ENCODE measurements at places on chromosomes 7 and 10. TPM values are rescaled to one million over a fixed set of nuclear protein-coding genes. Genes with fewer than 3 reads are reported as not detected.

Gene CAV2
- not detected for total RNA-seq

Gene GIMAP1
- total RNA-seq, result 5.5 TPM

Gene NUDT13
- 1.3 TPM for total RNA-seq

Gene LCOR
- 33.3 TPM for total RNA-seq

GRCh38 chr10:64973391-64973790 is 1452.2 kb downstream of the REEP3 start:
- DNase-seq, result no peak
- no peaks in the 10 kb centered on the region for H3K36me3 ChIP-seq
- no peak overlapping the region for H3K4me3 ChIP-seq
- H3K27ac ChIP-seq, result no peak overlapping the region

- DNase-seq, result no peak
- H3K4me1 ChIP-seq, result no peaks in the 10 kb centered on the region
- H3K27ac ChIP-seq, result no peak overlapping the region
- no peaks in the 10 kb centered on the region for H3K36me3 ChIP-seq
Measured at GRCh38 chr7:36507475-36508440, 118.1 kb downstream of the ANLN start.

GRCh38 chr7:32892521-32893206 is 1.1 kb upstream of the KBTBD2 start:
- peak overlapping the region; percentile 97 for H3K4me3 ChIP-seq
- DNase-seq, result peak; percentile 37
- peaks cover 6% of the 10 kb centered on the region for H3K36me3 ChIP-seq
- H3K4me1 ChIP-seq, result peaks cover 47% of the 10 kb centered on the region
- H3K27ac ChIP-seq, result peak overlapping the region; percentile 99

- no peaks in the 10 kb centered on the region for H3K27me3 ChIP-seq
- no peak overlapping the region for H3K4me3 ChIP-seq
- no peaks in the 10 kb centered on the region for H3K4me1 ChIP-seq
- no peak overlapping the region for H3K27ac ChIP-seq
- no peak for DNase-seq
- H3K36me3 ChIP-seq, result no peaks in the 10 kb centered on the region
Measured at GRCh38 chr10:103042908-103043307, 124.8 kb downstream of the CNNM2 start.

GRCh38 chr10:63213489-63213888 is 80.4 kb downstream of the NRBF2 start:
- H3K27ac ChIP-seq, result no peak overlapping the region
- no peak overlapping the region for H3K4me3 ChIP-seq
- H3K4me1 ChIP-seq, result peaks cover 36% of the 10 kb centered on the region

DNA sequence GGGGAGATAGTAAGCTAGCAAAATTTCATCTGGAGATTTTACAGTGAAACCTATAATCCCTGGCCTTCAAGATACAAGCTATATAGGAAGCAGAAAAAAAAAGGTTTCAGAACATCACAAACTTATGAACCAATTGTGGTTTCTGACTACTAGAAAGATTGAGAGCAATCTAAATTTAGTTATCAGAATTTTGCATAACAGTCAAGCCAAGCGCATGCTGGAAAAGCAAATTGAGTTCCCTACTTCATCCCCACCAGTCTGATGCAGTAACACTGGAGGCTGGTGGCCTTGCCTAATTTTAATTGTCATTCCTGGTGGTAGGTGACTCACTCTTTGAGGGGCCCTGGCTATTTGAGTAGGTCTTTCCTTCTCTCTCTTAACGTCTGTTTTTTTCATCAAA is 46.3 kb upstream of the ELMO1 start:
- H3K27ac ChIP-seq, result no peak overlapping the region
- no peaks in the 10 kb centered on the region for H3K27me3 ChIP-seq
- DNase-seq, result no peak
- H3K36me3 ChIP-seq, result no peaks in the 10 kb centered on the region
- no peak overlapping the region for H3K4me3 ChIP-seq

DNA sequence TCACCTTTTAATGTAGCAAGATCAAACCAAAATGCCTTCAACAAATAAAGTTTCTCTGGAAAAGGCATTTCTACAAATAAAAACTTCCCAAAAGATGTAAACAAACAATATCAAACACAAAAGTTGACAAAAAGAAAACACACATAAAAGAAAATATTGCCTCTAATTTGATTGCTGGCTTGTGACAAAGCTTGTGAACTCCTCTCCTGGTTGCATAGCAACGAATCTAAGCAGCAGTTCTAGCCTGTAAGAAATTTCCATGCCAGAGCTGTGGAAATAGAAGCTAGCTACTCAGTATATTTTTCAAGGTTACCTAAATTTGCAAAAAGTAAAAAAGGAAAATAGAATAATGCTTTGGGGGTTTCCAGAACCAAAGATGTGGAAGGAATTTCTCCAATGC is 173.9 kb upstream of the CDK1 start:
- H3K27ac ChIP-seq, result no peak overlapping the region
- H3K36me3 ChIP-seq, result no peaks in the 10 kb centered on the region
- H3K27me3 ChIP-seq, result no peaks in the 10 kb centered on the region
- H3K4me3 ChIP-seq, result no peak overlapping the region
- H3K4me1 ChIP-seq, result peaks cover 21% of the 10 kb centered on the region
- DNase-seq, result no peak

- DNase-seq, result no peak
- H3K4me3 ChIP-seq, result peak overlapping the region; percentile 61
- H3K27me3 ChIP-seq, result no peaks in the 10 kb centered on the region
Measured at GRCh38 chr10:128050936-128051335, 75.3 kb downstream of the MKI67 start.

DNA sequence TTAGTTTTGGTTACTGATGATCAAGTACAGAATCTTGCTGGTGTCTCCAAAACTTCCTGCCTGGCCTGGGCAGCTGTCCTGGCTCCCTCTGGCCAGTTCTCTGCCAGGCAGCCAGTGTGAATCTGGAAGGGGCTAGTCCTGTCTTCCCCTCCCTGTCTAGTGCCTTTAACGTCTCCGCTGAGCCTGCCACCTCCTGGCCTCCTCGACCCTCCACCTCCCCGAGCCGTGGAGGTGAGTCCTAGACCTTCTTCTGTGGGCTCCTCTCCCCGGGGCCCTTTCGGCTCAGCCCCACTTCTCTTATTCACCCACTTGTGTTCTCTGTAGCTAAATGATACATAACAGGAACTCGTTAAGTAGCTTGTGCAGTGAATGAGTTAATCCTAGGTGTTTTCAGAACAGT is 218.2 kb downstream of the MGMT start:
- H3K4me1 ChIP-seq, result peaks cover 5% of the 10 kb centered on the region
- no peak overlapping the region for H3K27ac ChIP-seq

DNA sequence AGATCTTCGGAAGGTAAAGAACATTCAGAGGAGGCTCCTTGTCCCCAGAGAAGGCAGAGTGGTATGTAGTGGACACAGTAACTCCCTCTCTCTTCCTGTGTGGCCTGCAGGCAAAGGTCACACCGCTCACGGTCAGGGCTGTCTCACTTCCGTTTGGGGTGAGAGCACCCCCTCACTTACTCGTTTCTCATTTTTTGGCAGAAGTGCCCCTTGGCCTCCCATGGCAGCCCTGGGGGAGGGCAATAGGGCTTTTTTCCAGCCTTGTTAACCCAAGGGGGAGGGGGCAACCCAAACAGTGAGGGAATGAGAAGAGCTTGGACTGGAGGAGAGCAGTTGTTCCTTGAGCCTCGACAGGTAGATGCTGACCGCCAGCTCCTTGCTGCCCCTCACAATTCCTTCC is 31.8 kb upstream of the SRGN start:
- peaks cover 2% of the 10 kb centered on the region for H3K36me3 ChIP-seq
- DNase-seq, result peak; percentile 47
- peak overlapping the region; percentile 84 for H3K27ac ChIP-seq
- no peaks in the 10 kb centered on the region for H3K27me3 ChIP-seq

DNA sequence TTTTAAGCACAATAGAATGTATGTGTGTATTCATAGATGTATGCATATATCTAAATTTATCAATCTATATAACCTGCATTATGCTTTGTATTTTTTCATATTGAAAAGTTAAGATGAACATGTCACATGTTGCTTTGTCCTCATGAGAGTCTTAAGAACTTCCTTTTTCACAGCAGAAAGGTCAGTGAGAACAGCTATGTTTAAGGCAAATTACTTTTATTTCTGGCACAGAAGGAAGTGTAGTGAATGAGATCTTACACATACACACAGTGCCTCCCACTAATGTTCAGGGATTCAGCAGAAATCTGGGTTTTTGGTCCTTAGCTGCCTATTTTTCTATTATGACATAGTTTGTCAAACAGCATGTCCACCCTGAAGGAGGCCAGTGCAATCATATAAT is 134.8 kb downstream of the TMEM26 start:
- DNase-seq, result no peak
- H3K4me3 ChIP-seq, result no peak overlapping the region
- no peaks in the 10 kb centered on the region for H3K36me3 ChIP-seq
- H3K27ac ChIP-seq, result no peak overlapping the region

DNA sequence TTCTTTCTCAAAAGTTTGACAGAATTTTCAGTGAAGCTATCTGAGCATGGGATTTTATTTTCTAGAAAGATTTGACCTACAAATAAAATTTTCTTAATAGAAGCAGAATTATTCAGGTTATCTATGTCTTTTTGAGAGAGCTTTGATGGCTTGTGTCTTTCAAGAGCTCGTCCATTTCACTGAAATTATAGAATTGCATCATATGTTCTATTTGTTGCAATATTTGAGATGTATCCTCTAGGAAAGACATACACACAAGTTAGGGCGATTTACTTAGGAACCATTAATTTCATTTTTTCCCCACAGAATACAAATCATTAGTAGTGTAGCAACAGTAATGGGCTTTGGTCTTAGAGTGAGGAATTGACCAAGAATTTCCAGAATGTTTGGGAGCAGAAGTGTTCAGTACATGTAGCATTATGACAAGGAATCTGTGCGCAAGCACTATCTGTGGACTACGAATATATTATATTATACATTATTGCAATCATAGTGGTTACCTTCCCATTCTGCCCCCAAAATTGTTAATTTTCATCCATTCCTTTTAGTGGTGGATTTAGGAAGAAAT is 12.8 kb upstream of the COL17A1 start:
- H3K36me3 ChIP-seq, result no peaks in the 10 kb centered on the region
- peaks cover 7% of the 10 kb centered on the region for H3K27me3 ChIP-seq
- DNase-seq, result no peak
- H3K4me1 ChIP-seq, result peaks cover 5% of the 10 kb centered on the region

Measured in activated T-cell treated with anti-CD3 and anti-CD28 coated beads, Interleukin-2, amount 50 U/mL, for 72 hours (primary cell).